Breast epithelium (tissue), 4 donors: ENCODE measurements at places on chromosomes 7 and 10.

DNA sequence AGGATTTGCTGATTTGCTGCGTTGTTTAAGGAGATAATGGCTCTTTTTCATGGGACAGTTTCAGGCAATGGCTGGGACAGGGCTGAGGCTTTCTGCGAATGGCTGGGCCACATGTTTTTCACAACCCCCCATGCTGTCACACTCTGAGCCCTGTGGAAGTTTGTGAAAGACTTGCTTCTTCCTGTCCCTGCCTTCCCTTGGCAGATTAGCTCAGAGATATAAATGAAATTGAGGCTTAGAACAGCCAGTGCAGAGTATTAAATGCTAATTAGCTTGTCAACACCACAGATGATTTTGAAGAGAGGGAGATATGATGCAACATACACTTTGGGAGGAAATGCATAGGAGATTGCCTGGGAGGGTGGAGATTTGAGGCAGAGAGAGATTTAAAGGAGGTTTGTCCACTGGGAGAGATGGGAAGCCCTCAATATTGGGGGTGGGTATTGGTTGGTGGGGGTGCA lies 232.0 kb downstream of the SH2D4B start:
- DNase-seq = no peak

- DNase-seq = no peak
Observed at GRCh38 chr10:130470286-130470685, 334.1 kb downstream of the GLRX3 start.

- DNase-seq = no peak
Observed at GRCh38 chr7:28041508-28042314, 138.9 kb downstream of the JAZF1 start.

DNA sequence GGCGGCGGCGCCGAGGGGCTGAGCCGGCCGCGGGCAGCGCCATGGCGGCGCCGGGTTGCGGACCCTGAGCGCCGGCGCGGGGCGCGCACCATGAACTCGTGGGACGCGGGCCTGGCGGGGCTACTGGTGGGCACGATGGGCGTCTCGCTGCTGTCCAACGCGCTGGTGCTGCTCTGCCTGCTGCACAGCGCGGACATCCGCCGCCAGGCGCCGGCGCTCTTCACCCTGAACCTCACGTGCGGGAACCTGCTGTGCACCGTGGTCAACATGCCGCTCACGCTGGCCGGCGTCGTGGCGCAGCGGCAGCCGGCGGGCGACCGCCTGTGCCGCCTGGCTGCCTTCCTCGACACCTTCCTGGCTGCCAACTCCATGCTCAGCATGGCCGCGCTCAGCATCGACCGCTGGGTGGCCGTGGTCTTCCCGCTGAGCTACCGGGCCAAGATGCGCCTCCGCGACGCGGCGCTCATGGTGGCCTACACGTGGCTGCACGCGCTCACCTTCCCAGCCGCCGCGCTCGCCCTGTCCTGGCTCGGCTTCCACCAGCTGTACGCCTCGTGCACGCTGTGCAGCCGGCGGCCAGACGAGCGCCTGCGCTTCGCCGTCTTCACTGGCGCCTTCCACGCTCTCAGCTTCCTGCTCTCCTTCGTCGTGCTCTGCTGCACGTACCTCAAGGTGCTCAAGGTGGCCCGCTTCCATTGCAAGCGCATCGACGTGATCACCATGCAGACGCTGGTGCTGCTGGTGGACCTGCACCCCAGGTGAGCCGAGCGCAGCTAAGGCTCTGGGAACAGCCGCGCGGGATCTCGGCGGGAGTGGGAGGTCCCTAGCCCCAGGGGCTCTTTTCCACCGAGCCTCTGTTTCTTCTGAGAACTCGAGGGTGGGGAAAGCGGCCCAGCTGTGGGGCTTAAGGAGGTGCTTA lies at the start of gene GPR26:
TSS of gene GPR26 (plus strand) at position 38 of the 919 bp plus-strand sequence. CDS start at position 91, 53 bp downstream.
- no peak for DNase-seq

GRCh38 chr10:2772816-2773631 lies 294.3 kb upstream of the PFKP start:
- DNase-seq = no peak

DNA sequence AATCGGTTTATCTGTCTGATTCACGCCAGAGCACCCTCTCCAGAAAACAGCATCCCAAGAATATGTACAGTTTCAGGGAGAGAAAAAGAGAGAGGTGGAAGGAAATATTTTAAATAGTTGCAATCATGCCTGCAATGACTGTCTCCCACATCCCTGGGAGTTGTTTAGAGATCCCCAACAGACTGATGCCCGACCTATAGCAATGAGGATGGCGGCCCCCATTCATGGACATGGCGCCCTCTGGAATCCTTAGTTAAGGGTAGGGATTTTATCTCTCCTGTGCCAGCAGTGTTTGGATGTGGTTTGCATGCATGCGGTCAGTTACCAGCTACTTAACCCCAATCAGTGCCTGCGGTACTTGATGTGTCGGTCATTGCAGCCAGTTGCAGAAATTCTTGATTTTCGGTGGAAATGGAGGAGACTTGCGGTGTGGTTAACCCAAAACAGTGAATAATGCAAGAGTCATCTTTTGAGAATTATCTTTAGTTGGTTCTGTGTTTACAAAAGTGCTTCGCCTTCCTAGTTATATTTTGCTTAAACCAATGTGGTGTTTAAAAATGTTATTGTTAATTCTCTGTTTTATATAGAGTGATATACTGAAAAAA lies 186.0 kb upstream of the TCF7L2 start:
- no peak for DNase-seq
